Glomerular endothelial cell (primary cell): ENCODE measurements at places on chromosomes 1 and 21. TPM values are rescaled to one million over a fixed set of nuclear protein-coding genes. Genes with fewer than 3 reads are reported as not detected.

Gene BATF3
- total RNA-seq, result 1.2 and 1.6 TPM in 2 replicates

- no peak for DNase-seq
These were observed 61.9 kb downstream of the UBE2T start for GRCh38 chr1:202279806-202280205.

DNA sequence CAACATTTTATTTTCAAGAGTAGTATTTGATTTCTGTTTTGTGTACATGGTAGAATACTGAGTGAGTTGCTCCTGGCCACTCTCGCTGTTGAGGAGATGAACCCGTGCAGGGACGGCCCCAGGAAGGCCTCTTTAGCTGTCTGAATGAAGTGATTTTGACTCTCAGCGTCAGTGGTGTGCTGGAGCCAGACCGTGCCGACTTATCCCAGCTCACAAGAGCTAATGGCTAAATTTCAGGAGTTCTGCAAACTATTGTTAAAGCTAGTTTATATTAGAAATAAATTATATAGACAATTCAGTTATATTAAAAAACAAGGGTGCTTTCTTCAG, 111.2 kb upstream of the KIF26B start:
- DNase-seq, result no peak

Gene LRRC7
- 0.06 TPM in 1 of 2 replicates, not detected in the other for total RNA-seq

Gene GSTM3
- total RNA-seq, result 25.7 and 39.8 TPM in 2 replicates

GRCh38 chr1:91120421-91120820, 98.6 kb upstream of the ZNF644 start:
- DNase-seq, result no peak

Gene SPRR2B
- not detected in 2 replicates for total RNA-seq

- no peak for DNase-seq
These were observed 28.6 kb downstream of the AGPAT3 start for GRCh38 chr21:43893536-43894205.

GRCh38 chr1:172414331-172414730, 6.2 kb upstream of the C1orf105 start:
- DNase-seq, result no peak

Gene KCNE2
- total RNA-seq, result not detected in 2 replicates

GRCh38 chr1:54207287-54207686, 7.3 kb downstream of the MRPL37 start:
- no peak for DNase-seq

DNA sequence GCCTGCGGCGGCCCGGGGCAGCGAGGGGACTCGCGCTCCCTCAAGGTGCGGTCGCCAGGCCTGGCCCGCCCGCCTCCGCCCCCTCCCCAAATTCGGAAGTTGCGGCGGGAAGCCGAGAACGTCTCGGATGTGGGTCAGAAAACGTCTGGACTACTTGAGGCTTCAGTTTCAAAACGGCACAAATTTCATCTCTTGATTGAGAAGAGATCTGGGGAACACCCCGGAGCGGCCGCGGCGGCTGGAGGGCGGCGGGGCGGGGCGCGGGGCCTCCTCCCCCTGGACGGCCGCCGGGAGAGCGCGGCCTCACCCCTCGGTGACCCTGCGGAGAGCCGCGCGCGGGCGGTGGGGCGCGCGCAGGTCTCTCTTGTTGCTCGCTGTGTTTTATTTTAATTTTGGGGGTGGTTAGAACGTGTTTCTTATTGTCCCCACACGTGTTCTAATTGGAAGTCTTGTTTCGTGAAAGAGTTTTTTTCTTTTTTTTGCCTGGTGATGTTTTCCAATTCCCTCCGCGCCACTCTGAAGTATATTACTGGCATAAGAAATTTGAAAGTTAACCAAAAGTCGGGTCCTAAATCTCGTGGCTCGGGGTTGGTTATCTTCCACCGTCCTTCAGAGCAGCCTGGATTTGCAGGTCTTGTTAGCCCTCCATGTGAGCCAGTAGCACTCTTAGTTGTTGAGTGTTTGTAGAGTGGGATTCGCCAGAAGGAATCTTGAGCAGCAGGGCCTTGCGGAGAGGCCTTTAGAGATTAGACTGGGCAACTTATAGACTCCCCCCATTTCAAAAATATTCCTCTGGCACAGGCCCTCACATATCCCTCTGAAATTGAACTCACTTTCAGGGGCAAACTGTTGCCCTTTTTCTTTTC, 749 bp downstream of the PCBP3 start:
- no peak for DNase-seq

- no peak for DNase-seq
These were observed 7.8 kb upstream of the GPR88 start for GRCh38 chr1:100530141-100530540.

DNA sequence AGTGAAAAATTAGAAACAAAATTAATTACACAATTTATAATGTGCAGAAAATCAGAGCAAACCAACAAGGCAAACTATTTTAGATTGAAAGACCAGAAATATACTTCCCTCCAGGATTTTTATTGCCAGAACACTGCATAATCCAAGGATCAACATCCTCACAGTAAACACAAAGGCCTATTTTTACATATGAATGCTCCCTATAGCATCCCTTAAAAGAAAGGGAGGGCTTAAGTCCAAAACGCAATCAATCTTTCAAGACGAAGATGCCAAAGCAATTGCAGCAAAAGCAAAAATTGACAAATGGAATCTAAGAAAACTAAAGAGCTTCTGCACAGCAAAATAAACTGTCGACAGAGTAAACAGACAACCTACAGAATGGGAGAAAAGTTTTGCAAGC, 18.6 kb upstream of the CHIA start:
- no peak for DNase-seq

- no peak for DNase-seq
These were observed 27.6 kb upstream of the BCAS2 start for GRCh38 chr1:114609026-114609425.

GRCh38 chr1:245418077-245418476, 263.3 kb downstream of the KIF26B start:
- DNase-seq, result no peak
